ENCODE measurements at places on chromosomes 1 and 21. TPM values are rescaled to one million over a fixed set of nuclear protein-coding genes. Genes with fewer than 3 reads are reported as not detected.

GRCh38 chr21:27371975-27372331, 405.1 kb upstream of the ADAMTS5 start:
- peaks cover 4% of the 10 kb centered on the region for H3K4me1 ChIP-seq
- no peaks in the 10 kb centered on the region for H3K27me3 ChIP-seq
- no peak for DNase-seq
- H3K4me3 ChIP-seq = no peak overlapping the region
- H3K36me3 ChIP-seq = no peaks in the 10 kb centered on the region

- H3K4me3 ChIP-seq = no peak overlapping the region
- H3K36me3 ChIP-seq = no peaks in the 10 kb centered on the region
- H3K27me3 ChIP-seq = no peaks in the 10 kb centered on the region
- no peak overlapping the region for H3K27ac ChIP-seq
Measured at GRCh38 chr1:86951430-86951829, 37.0 kb downstream of the HS2ST1 start.

GRCh38 chr1:40232444-40232843, 15.3 kb upstream of the TMCO2 start:
- peaks cover 72% of the 10 kb centered on the region for H3K36me3 ChIP-seq
- no peak overlapping the region for H3K4me3 ChIP-seq
- no peak for DNase-seq
- no peak overlapping the region for H3K27ac ChIP-seq

GRCh38 chr1:98121646-98122045, 200.8 kb upstream of the DPYD start:
- H3K27me3 ChIP-seq = no peaks in the 10 kb centered on the region
- H3K27ac ChIP-seq = no peak overlapping the region
- no peak overlapping the region for H3K4me3 ChIP-seq
- no peaks in the 10 kb centered on the region for H3K4me1 ChIP-seq

The SLAMF7 gene
- total RNA-seq = 9.2 TPM

The UTS2 gene
- not detected for total RNA-seq

The PTPRC gene
- 127 TPM for total RNA-seq

The FCRL6 gene
- total RNA-seq = 3.2 TPM

The FTCD gene
- total RNA-seq = 0.46 TPM

All from upper lobe of right lung (tissue), 1 donor.